Stimulated activated CD8-positive, alpha-beta memory T cell treated with anti-CD3 and anti-CD28 coated beads, Interleukin-4, amount 100 ng/mL, for 48 hours (primary cell): ENCODE measurements at places on chromosomes 3 and 15.

- DNase-seq = peak; percentile 45
Measured at GRCh38 chr15:76342382-76343201, 6.0 kb downstream of the ISL2 start.

- no peak for DNase-seq
Measured at GRCh38 chr15:90646662-90647305, 70.4 kb upstream of the BLM start.

DNA sequence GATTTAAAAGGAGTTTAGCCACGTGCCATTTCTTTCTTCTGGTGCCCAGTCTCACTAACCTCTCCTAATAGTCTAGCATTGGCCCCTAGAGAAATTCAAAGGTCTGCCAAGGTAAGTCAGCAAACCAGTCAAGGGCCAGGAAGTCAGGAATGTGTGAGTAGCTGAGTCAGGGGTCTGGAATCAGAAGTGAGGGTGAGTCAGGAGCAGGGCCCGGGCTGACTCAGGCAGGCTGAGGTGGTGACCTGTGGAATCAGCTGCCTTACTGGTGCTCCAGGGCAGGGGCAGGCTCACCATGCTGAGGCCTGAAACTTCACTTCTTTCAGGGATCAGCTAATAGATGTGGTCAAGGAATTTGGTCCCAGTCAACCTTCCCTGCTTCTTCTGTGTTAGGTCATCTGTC, 105.8 kb upstream of the MYZAP start:
- DNase-seq = no peak

DNA sequence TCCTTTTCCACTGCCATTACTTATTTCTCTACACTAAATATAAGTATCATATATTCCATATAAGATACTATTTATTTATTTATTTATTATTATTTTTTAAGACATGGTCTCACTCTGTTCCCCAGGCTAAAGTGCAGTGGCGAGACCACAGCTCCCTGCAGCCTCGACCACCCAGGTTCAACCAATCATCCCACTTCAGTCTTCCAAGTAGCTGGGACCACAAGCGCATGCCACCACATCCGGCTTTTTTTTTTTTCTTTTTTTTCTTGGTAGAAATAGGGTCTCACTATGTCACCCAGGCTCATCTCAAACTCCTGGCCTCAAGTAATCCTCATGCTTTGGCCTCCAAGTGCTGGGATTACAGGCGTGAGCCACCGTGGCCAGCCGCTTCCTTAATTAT, 56.6 kb downstream of the TP53BP1 start:
- DNase-seq = no peak

DNA sequence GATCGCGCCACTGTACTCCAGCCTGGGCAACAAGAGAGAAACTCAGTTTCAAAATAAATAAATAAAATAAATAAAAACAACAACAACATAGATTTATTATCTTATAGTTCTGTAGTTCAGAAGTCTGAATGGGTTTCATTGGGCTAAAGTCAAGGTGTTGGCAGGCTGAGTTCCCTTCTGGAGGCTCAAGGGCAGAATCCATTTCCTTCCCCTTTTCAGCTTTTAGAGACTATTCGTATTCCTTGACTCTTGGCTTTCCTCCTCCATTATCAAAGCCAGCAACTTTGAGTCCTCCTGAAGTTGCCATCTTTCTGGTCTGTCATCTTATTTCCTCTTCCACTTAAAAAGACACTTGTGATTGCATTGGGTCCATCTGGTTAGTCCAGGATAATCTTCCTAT, 12.1 kb downstream of the BLM start:
- DNase-seq = no peak

- DNase-seq = no peak
Measured at GRCh38 chr15:83871808-83872559, 218.1 kb downstream of the ADAMTSL3 start.

DNA sequence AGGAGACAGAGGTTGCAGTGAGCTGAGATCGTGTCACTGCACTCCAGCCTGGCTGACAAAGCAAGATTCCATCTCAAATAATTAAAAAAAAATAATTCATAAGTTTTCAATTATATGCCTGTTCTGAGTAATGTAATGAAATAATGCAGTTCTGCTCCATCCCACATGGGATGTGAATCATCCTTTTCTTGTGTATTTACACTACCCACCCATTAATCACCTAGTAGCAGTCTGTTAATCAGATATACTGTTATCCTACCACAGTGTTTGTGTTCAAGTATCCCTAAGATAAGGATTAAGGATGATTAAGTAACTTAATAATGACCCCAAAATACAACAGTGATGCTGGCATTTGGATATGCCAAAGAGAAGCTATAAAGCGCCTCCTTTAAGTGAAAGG, 38.8 kb downstream of the PIGB start:
- DNase-seq = no peak

GRCh38 chr15:75661100-75661755, 13.5 kb downstream of the SNX33 start:
- no peak for DNase-seq
